ENCODE measurements at places on chromosomes 3 and 15. TPM values are rescaled to one million over a fixed set of nuclear protein-coding genes. Genes with fewer than 3 reads are reported as not detected.

ADAMTS9 gene
- total RNA-seq, result 64.8 TPM

ACTC1 gene
- total RNA-seq, result 0.49 TPM

GPR15 gene
- not detected for total RNA-seq

ACTRT3 gene
- total RNA-seq, result 1.5 TPM

CFAP100 gene
- not detected for total RNA-seq

RTP1 gene
- total RNA-seq, result not detected

Measured in bladder microvascular endothelial cell (primary cell).